ENCODE measurements at places on chromosomes 1 and 21. TPM values are rescaled to one million over a fixed set of nuclear protein-coding genes. Genes with fewer than 3 reads are reported as not detected.

GRCh38 chr1:64133036-64133435 is 70.4 kb upstream of the UBE2U start:
- peak; percentile 92 for DNase-seq
- H3K27ac ChIP-seq, result no peak overlapping the region
- H3K4me3 ChIP-seq, result no peak overlapping the region

GRCh38 chr21:16241479-16241963 is 511.7 kb downstream of the USP25 start:
- H3K36me3 ChIP-seq, result no peaks in the 10 kb centered on the region
- H3K4me3 ChIP-seq, result no peak overlapping the region
- no peaks in the 10 kb centered on the region for H3K4me1 ChIP-seq

GRCh38 chr1:151520359-151520758 is 9.2 kb downstream of the CGN start:
- H3K27me3 ChIP-seq, result peaks cover 15% of the 10 kb centered on the region
- no peak overlapping the region for H3K27ac ChIP-seq
- no peak for DNase-seq
- H3K36me3 ChIP-seq, result no peaks in the 10 kb centered on the region

- H3K36me3 ChIP-seq, result no peaks in the 10 kb centered on the region
- no peaks in the 10 kb centered on the region for H3K27me3 ChIP-seq
- DNase-seq, result peak; percentile 74
- H3K4me1 ChIP-seq, result peaks cover 7% of the 10 kb centered on the region
- H3K4me3 ChIP-seq, result no peak overlapping the region
These were observed 122.8 kb upstream of the IVNS1ABP start for GRCh38 chr1:185439727-185440415.

GRCh38 chr1:180939711-180940103 is 27.0 kb downstream of the KIAA1614 start:
- H3K36me3 ChIP-seq, result peaks cover 29% of the 10 kb centered on the region
- DNase-seq, result no peak
- H3K27me3 ChIP-seq, result no peaks in the 10 kb centered on the region
- H3K27ac ChIP-seq, result no peak overlapping the region

DNA sequence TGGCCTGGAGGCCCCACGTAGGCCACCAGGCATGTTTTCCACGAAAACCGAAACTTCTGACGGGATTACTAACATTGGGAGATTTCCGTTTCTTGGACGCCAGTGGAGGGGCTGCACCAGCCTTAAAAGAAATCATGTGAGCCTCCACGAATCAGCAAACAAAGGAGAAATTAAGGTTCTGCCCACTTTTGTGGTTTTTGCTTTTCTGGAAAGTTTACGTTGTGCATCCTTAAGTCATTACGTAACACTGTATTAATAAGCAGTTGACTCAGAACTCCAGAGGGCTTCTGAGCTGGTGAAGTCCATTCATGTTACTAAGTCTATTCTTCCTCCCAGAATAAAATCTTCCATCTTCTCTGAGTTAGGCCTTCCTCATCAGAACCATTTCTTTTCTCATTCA is 168.5 kb downstream of the PSMG1 start:
- H3K27me3 ChIP-seq, result no peaks in the 10 kb centered on the region
- peaks cover 15% of the 10 kb centered on the region for H3K4me1 ChIP-seq
- H3K27ac ChIP-seq, result peak overlapping the region; percentile 97
- no peaks in the 10 kb centered on the region for H3K36me3 ChIP-seq

DNA sequence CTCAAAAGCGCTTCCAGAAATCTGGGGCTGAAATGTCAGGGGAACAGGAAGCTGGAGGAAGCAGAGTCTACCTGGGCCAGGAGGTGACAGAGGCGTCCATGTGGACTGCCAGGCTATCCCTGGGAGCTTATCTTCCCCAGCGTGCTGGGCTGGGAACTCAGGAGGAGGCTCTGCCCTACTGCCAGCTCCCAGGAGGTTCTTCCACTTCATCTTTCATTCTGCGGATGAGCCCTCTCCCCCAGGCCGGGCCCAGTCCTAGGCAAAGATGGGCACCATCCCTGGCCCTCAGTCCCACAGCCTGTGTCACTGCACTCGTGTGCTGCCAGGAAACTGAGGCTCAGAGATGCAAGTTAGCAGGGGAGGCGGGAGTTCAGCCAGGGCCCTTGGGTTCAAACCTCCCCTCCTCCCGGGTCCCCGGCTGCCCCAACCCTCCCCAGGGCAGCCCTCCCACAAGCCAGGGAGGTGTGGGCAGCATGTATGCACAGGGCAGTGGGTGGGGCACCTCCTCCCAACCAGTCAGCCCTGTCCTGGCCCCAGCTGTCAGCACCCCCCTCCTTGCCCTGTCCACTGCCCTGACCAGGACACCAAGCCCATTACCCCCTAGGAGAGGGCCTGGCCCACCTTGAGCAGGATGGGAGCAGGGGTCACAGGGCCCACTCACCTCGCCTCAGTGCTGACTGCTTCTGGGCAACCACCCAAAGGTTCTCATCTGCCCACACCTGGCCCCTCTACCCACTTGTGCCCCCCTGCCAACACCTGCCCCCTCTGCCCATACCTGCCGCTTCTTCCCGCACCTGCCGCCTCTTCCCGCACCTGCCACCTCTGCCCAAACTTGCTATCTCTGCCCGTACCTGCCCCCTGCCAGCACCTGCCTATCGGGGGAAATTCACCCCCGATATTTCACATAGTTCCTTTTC is 226.0 kb downstream of the NPHP4 start:
- H3K27ac ChIP-seq, result no peak overlapping the region
- no peak overlapping the region for H3K4me3 ChIP-seq
- DNase-seq, result no peak

DNA sequence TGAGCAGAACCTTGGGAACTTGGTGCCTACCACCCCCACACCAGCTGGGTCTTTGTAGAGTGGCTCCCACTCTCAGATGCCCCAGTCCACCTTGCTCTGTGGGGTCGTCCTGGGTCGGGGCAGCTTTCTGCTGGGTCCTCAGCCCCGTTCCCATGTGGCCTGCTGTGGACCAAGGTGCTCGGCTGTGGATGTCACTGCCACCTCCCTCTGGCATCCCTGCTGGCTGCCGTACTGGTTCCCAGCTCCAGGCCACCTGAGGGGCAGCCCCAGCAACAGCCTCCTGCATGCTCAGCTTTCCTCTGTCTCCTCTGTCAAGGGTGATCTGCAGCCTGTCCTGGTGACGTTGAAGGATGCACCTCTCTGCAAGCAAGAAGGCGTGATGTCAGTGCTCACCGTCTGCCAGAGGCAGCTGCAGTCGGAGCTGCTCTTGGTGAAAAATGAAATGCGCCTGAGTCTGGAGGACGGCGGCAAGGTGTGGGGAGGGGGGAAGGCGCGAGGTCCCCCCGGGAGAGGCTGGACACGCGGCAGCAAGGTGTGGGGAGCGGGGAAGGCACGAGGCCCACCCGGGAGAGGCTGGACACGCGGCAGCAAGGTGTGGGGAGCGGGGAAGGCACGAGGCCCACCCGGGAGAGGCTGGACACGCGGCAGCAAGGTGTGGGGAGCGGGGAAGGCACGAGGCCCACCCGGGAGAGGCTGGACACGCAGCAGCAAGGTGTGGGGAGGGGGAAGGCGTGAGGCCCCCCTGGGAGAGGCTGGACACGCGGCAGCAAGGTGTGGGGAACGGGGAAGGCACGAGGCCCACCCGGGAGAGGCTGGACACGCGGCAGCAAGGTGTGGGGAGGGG is 45.9 kb upstream of the DIP2A start:
- no peak for DNase-seq
- no peak overlapping the region for H3K27ac ChIP-seq
- H3K4me3 ChIP-seq, result no peak overlapping the region
- no peaks in the 10 kb centered on the region for H3K27me3 ChIP-seq
- peaks cover 33% of the 10 kb centered on the region for H3K36me3 ChIP-seq

DNA sequence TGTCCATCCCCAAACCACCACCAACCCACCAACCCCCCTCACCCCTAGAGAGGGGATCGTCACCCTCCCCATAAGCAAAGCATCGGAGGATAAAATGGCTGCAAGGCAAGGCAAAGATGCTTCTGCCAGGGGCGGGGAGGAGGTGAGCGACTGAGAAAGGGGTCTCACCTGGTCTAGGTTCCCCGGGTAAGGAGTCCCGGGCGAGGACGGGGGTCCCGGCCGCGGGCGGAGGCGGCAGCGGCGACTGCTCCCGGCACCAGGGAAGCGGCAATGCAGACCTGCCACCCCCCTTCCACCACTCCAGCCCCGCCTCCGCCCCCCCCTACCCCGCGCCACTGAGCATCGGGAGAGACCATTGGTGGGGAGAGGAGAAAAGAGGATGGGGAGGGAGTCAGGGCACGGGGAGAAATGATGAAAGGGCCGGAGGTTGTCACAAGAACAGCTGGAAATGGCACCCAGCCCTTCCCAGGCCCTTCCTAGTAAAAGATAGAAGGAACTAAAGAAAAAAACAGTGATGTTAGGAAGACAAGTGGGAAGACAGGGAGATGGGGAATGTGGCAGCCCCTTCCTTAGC is at the start of gene SV2A:
TSS of gene SV2A (minus strand) at position 274 of the 574 bp plus-strand sequence. CDS start 4,004 bp downstream, outside the sequence.
- H3K4me3 ChIP-seq, result peak within 1 kb of the TSS; percentile 98
- no peaks in the 10 kb centered on the region for H3K27me3 ChIP-seq
- peaks cover 10% of the 10 kb centered on the region for H3K36me3 ChIP-seq
- peak; percentile 60 for DNase-seq

DNA sequence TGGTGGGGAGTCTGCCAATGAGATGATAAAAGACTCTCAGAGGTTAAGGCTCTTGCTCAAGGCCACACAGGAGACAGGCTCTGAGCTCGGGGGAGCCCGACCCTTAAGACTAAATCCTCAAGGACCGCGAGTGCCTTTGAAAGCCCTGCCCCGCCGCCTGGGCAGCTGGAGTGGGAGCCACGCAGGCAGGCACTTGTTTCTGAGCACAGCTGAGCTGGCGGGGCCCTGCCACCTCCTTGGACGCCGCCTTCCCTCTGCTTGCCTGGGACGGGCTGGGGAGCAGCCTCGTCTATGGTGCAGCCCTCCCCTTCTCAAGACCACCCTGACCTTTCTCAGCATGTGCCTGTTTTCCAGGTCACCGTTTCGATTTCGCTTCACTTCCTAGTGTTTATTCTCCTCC is 169.3 kb downstream of the CAMTA1 start:
- no peak for DNase-seq
- H3K36me3 ChIP-seq, result no peaks in the 10 kb centered on the region
- peaks cover 40% of the 10 kb centered on the region for H3K27me3 ChIP-seq
- no peak overlapping the region for H3K4me3 ChIP-seq
- no peak overlapping the region for H3K27ac ChIP-seq

- H3K27me3 ChIP-seq, result no peaks in the 10 kb centered on the region
- H3K4me1 ChIP-seq, result peaks cover 5% of the 10 kb centered on the region
- H3K4me3 ChIP-seq, result no peak overlapping the region
- no peaks in the 10 kb centered on the region for H3K36me3 ChIP-seq
- H3K27ac ChIP-seq, result no peak overlapping the region
These were observed 221.1 kb downstream of the LMO4 start for GRCh38 chr1:87549738-87550137.

DNA sequence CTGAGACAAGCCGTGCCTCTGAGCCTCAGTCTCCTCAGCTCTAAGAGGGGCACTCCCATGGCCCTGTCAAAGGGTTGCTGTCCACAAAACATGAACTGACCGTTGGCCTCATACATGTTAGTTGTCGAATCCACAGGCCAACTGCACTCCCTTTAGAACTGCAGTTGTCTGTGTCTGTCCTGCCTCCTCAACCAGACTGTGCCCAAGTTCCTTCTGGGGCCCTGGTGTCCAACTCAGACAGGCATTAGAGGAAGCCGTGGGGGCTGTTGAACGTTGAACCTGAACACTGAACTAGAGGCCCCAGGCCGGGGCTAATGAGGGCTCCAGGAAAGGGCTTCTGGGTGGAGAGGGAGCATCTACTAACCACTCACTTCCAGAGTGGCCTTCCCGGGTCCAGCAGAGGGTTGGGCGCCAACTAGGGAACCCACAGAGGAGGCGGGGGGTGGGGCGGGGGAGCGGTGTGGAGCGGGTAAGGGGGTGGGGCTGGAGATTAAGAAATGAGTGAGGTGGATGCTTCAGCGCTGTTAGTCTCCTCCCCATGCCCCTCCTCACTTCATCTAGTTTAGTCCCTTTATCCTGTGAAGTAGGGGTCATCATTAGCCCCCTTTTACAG is at the start of gene RAB42:
TSS of gene RAB42 (plus strand) at position 558 of the 613 bp plus-strand sequence. CDS start 247 bp downstream, outside the sequence.
- no peak within 1 kb of the TSS for H3K27ac ChIP-seq
- H3K4me1 ChIP-seq, result peaks cover 6% of the 10 kb centered on the region
- DNase-seq, result no peak

DNA sequence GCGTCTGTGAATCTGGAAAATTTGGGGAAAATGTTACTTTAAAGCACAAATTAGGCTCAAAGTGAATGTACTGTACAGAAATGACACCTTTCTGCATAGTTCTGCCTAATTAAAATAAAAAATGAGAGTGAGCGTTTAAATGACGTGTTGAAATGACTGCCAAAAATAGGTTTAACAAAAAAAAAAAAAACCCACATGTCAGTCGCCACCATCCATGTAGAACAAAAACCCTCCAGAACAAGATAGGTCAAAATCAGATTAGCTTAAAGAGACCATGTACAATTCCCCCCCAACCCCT is 745 bp downstream of the PARP1 start:
- 0 out of 2 replicates have a peak, but pooled peaks cover 1% of the 10 kb centered on the region for H3K27me3 ChIP-seq
- no peak for DNase-seq
- peak overlapping the region; percentile 48 for H3K27ac ChIP-seq
- peaks cover 4% of the 10 kb centered on the region for H3K36me3 ChIP-seq

DNA sequence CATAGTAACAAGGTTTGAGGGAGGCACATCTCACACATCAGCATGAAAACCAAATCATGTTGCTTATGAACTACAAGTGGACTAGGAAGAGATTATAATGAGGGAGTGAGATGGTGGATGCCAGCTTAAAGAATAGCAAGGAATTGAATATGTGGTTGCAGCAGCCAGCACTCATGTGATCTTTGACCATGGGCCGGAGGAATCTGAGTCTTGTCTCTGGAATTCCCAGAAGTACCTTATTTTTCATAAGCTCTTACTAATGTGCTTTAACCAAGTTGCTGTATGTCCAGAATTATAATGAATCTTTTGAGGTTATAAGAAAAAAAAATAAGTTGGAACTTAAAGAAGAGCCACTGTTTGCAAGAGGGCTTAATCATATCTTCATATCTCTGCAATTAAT is 97.0 kb downstream of the DISP1 start:
- H3K36me3 ChIP-seq, result no peaks in the 10 kb centered on the region
- DNase-seq, result peak; percentile 68
- no peak overlapping the region for H3K27ac ChIP-seq
- peaks cover 6% of the 10 kb centered on the region for H3K4me1 ChIP-seq

- H3K4me1 ChIP-seq, result peaks cover 4% of the 10 kb centered on the region
- H3K36me3 ChIP-seq, result no peaks in the 10 kb centered on the region
- DNase-seq, result peak; percentile 40
- H3K27ac ChIP-seq, result no peak overlapping the region
- no peak overlapping the region for H3K4me3 ChIP-seq
These were observed 6.9 kb upstream of the PTGFR start for GRCh38 chr1:78483903-78484302.

GRCh38 chr21:28118570-28118969 is 874.1 kb downstream of the LTN1 start:
- H3K36me3 ChIP-seq, result peaks cover 2% of the 10 kb centered on the region
- H3K4me1 ChIP-seq, result peaks cover 3% of the 10 kb centered on the region
- no peak for DNase-seq
- H3K27ac ChIP-seq, result peak overlapping the region; percentile 21

The BTG3 gene
- total RNA-seq, result 29.2 TPM

The HCRTR1 gene
- not detected for total RNA-seq

The S100A14 gene
- total RNA-seq, result not detected

The FBLIM1 gene
- total RNA-seq, result 43.6 TPM

The DENND1B gene
- 26.1 TPM for total RNA-seq

The SLC22A15 gene
- total RNA-seq, result under 0.01 TPM

The TMEM63A gene
- total RNA-seq, result 4.7 TPM

The ETV3L gene
- not detected for total RNA-seq

Measured in IMR-90 (cell line).